ENCODE measurements at places on chromosomes 7 and 10.

GRCh38 chr10:3533296-3533695, 251.7 kb downstream of the KLF6 start:
- DNase-seq = no peak

DNA sequence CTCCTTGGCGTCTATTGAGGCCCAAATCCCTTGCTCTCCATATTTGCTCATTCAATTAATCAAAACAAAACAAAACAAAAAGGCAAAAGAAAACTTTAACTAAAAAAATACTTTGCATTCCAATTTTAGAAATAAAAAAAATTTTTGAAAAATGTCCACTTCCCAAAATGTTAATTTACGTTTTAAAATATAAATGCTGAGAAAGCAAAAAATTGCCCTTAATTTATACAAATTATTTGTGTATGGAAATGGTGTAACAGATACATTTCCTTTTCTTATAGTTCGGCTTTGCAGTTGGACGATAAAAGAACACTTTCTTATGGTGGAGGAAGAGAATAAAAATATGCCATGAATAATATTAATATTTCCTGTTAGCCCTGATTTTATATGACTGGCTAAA, 652.8 kb upstream of the PFKP start:
- DNase-seq = no peak

GRCh38 chr10:120403109-120403508, 53.9 kb upstream of the PLPP4 start:
- no peak for DNase-seq

DNA sequence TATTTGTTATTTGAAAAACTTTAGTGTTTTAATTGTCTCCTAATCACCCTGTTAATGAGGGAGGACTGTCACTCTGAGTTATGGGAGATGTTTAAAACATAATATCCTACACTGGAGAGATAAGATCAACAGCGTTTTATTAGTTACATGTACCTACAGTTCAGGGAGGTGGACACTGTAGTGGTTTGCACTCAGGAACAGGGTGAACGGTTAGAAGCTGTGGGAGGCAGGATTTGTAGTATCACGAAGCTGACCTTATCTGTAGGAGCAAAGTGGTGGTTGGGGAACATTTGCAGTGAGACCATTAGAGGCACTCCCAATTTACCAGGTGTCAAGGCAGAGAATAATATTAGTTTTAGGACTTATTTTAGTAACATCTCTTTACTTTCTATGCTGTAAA, 193.3 kb upstream of the KCND2 start:
- no peak for DNase-seq

GRCh38 chr7:141001546-141001945, 13.2 kb downstream of the MRPS33 start:
- DNase-seq = no peak

DNA sequence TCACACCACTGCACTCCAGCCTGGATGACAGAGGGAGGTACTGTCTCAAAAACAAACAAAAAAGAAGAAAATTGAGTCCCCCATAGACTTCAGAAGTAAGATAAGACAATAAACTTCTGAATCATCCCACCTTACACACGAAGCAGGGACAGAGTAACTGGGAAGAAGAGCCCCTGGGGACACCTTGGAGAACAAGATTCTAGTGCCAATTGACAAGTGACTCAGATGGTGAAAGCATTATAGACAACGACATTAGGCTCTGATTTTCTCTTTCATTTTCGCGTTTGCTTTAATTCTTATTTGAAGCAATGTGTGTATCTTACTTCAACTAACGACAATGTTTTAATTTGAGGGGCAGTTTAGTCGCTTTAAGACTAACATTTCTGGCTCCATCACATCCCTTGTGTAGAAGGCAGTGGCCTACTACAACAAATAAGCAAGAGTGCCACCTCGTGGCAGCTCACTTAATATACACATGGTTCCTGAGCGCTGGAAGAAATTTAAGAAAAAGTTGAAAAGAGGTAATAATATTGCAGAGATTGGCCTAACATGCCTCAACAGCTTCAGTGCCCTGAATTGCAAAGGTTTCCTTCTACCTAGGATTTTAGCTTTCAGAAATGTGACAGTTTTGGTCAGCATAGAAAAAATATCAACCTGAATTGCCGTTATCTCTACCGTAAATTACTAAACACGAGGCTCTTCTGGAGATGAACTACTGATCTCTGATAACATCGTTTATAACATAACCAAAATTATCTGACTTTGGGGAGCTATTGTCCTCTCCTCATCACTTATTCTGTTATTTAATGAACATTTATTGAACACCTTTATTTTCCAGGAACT, 36.7 kb downstream of the ASNS start:
- no peak for DNase-seq

DNA sequence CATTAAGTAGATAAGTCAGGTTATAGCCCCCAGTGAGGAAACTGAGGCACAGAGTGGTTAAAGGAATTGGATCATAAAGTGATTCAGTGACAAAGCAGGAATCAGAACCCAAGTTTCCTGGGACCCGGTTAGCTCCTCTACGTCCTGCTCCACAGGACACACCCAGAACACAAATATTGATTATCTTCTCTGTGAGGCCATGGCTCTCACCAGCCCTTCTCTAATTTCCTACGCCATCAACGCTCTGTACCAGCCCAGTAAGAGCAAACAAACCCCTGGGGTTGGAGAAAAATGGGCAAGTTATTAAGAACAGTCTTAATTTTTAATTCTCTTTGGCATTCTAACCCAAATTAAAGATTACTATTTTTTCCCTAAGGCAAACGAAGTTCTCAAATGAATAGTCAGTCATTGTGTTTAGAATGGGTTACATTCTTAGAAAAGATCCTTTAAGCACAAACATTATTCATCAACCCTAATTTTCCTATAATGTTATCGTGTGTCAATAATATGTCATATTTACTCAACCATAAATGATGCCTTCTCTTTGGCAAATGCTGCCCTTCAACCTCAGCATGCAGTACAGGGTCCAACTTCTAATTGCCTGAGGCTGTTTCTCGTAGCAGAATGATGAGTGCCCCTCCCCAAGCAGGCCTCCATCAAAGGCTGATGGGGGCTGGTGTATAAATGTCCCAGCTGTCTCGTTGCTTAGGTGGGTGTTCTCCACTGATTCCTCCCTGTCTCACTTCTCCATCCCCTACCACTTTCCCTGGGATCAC, 25.4 kb upstream of the TM9SF3 start:
- DNase-seq = no peak

DNA sequence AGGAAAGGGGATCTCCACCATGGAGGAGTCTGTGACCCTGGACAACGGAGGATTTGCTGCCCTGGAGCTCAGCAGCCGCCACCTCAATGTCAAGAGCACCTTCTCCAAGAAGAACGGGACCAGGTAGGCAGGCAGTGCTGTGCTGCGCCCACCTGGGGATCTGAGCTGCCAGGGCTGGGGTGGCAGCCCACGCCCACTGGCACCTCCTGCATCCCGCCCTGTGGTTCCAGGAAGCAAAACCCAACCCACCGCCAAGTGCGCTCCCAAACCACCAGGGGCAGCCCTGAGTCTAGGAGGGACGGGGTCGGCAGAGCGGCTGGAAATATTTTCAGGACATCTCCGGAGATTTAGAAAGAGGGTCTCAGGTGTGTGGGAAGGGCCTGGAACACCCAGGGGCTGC, 440.3 kb upstream of the FOXK1 start:
- DNase-seq = no peak

DNA sequence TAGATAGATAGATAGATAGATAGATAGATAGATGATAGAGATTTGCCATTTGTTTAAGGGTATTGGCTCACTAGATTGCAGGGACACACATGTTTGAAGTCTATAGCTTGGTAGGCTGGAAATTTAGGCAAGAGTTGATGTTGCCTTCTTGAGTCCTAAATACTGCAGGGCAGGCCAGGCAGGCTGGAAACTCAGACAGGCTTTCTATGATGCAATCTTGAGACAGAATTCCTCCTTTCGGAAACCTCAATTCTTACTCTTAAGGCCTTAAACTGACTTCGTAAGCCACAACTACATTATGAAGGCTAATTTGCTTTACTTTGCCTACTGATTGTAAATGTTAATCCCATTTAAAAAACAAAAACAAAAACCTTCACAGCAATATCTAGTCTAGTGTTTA, 322.9 kb upstream of the AKR1E2 start:
- DNase-seq = no peak

DNA sequence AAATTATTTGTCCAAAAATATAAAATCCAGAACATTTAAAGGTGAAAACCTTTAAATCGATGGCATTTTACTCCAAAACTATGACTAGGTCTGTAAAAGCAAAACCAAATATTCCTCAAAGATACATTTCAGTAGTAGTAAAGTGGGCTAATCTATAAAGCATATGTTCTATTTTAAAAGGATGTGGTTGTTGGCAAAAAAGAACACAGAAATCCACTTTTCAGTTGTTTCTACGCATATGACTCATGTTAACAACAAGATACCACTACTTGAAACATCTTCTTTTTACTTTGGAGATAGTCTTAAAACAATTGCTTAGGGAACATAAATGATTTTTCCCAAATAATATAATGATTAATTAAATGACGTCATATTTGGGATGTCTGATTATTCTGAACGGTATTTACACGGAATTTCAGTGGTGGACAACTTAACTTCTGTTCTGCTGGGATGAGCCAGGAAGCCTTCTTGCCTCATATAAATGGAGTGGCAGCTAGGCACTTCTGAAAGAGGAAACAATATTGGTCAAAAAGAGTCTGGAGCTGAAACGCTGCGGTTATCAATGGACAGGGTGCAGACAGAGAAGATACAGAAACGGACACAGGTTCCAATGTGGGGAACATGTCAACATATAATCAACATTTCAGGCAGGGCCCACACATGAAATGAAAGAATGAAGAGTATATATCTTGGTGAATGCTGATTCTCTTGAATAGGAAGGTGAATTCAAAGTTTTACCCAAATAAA, 78.5 kb downstream of the ETV1 start:
- no peak for DNase-seq

- DNase-seq = no peak
These were observed 82.9 kb downstream of the VIPR2 start for GRCh38 chr7:159061674-159062212.

DNA sequence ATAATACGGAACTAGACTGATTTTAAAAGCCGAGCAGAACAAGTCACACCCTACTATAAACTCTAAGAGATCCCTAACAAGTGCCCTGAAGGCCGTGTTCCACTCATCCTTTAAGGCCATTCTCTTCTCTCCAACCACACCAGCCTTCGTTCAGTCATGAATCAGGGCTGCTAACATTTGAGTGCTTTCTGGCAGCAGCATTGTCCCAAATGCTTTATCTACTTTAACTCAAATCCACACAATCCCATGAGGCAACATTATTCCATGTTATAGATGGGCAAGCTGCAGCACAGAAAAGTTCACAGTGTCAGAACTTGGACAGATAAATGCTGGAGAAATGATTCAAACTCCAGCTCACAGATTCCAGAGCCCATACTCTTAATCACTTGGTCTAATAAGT, 73.5 kb downstream of the MALSU1 start:
- DNase-seq = no peak

GRCh38 chr7:147824671-147825070, 765.9 kb upstream of the C7orf33 start:
- DNase-seq = no peak

DNA sequence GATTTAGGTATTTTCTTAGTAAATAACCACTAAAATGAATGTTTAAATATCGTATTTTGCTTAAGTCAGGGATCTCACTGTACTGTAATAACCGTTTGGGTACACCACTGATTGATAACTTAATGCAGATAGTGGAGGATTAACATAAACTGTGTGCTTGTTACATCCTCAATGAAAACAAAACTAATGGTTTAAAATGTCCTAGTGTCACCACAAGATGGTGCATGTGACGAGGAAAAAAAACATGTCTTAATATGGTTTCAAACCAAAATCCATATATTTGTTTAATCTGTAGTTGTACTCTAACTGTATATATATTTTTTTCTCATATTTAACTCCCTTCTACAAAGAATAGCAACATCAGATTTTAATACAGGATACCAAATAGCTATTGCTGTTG, 19.2 kb downstream of the ARMC10 start:
- DNase-seq = no peak

GRCh38 chr7:144606261-144606660, 202.8 kb upstream of the NOBOX start:
- DNase-seq = no peak

GRCh38 chr10:78475437-78475836, 441.8 kb downstream of the RPS24 start:
- no peak for DNase-seq

- no peak for DNase-seq
These were observed 55.0 kb upstream of the SHH start for GRCh38 chr7:155867280-155867679.

GRCh38 chr10:78448470-78448869, 414.8 kb downstream of the RPS24 start:
- no peak for DNase-seq

- no peak for DNase-seq
These were observed 118.0 kb downstream of the CREB5 start for GRCh38 chr7:28530175-28530802.

GRCh38 chr7:91228927-91229558, 35.2 kb upstream of the FZD1 start:
- DNase-seq = no peak

DNA sequence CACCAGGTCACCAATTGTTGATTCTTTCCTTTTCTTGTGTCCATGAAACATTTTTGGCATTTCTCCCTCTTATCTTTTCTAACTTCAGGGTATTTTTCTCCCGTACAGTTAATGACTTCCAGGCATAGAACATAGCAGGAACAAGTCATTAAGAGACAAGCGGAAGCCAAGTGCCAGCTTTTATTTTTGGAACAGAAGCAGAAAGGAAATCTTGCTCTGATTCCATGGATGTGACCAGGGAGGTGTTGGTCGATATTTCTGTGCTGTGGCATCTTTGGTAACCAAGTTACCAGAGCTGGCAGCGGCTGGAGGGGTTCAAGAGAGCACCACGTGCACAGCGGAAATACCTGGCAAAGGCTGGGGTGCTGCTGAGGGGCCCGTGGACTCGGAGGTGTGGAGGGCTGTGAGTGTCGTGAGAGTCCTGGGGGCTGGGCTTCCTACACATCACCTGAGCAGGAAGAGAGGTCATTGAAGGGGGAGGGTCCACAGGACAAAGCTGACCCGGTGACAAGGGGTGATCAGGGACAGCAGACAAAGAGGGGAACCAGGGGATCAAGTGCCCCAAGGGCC, 1.8 kb downstream of the LLCFC1 start:
- DNase-seq = no peak

- no peak for DNase-seq
These were observed 203.9 kb downstream of the MALRD1 start for GRCh38 chr10:19252531-19252930.

DNA sequence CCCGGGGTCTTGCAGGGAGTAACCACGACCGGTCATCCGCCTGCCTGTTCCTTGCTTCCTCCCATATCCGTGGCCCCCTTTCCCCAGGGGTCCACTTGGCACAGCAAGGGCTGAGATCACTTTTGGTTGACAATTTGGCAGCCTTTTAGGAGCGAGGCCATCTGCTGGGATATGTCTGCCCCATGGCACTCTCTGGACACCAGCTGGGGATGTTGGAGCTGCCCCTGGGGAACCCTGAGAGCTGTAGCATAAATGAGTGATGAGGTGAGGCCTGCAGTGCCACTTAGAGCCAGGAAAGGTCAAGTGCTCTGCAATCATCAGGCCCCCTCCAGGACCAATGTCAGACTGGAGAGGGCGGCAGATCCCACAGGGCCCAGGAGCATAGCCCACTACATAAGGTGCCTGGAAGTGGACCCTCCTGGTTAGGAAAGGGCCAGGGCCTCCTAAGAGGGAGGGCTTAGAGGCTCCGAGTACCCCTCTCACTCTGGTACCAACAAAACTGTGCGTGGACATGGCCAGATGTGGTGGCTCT, 92.1 kb downstream of the HIP1 start:
- no peak for DNase-seq

Data from substantia nigra (tissue), 51 donors.